Ovary (tissue), 10 donors: ENCODE measurements at places on chromosomes 6 and 20. TPM values are rescaled to one million over a fixed set of nuclear protein-coding genes. Genes with fewer than 3 reads are reported as not detected.

BRD2 gene
- 157 TPM for total RNA-seq

HSPA12B gene
- total RNA-seq = 6.5 TPM

DNA sequence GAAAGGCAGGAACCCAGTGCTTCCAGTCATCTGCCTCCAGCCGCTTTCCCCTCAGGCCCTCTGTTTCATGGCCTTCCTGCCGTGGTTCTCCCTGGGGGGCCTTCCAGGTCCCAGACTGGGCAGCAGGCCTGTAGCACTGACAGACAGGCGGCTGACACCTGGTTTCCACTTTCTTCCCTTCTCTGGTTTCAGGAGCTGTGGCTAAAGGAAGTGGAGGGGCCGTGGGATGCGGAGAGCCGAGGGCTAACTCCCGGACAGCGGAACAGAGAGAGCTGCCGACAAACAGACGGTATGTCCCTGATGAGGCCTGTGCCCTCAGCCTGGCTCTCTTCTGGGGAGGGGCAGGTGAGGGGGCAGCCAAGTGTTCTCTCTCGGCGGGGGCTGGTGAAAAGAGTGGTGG is 12.5 kb downstream of the LRRC73 start:
- DNase-seq = no peak

GRCh38 chr6:135434991-135435390 is 62.5 kb downstream of the AHI1 start:
- no peak for DNase-seq

DNA sequence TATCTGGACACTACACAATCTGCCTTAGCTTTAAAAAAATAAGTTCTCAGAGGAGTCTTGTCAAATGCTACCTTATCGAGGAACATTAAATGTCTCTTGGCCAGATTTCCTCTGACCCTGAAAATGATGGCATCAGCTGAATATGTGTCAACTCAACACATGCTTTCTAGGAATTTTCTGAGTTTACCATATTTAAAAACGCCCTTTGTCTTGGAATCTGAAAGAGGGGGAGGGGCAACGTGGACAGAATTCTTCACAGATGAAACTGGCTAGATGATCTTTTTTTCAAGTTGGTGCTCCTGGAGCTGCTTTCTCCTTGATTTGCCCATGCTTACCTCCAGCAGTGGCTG is 5.1 kb downstream of the SOX4 start:
- DNase-seq = no peak

DNA sequence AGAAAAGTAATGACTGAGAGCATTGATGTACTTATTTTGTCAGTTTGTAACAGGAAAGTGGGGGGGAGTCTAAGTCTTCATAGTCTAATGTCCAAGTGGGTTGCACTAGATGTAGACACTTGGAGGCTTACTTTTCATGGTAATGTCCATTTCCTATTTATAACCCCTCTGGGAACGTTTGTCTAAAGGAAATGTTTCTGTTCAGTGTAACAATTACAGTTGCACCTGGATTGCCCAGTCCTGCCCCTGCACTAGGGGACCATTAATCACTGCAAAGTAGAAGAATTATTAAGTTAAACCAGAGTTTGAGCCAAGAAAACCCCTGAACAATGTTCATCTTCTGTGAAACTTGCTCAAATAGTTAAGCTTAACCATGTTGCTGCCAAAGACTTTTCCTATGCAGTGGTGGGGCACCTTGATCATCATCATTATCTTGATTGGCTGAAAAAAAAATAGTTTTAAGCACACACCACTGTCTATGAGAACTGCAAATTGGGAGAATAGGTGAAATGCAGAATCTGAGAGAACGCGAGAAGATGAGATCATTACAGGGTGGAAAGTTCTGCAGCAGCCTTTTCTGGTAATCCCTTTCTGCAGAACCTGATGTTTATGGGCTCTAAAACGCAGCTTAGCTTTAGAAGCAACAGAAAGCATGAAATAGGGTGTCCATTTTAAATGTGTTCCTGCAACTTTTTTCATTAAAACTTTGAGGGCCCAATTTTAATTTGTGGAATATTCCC is 106.0 kb downstream of the ZNF217 start:
- no peak for DNase-seq

- DNase-seq = no peak
These were observed 13.9 kb downstream of the TNFAIP3 start for GRCh38 chr6:137880746-137881521.

GRCh38 chr6:16324606-16325225 is 86.3 kb downstream of the GMPR start:
- no peak for DNase-seq

GRCh38 chr6:26251354-26252076 is 113.5 kb upstream of the BTN3A2 start:
- DNase-seq = no peak

- no peak for DNase-seq
These were observed 585 bp upstream of the DSE start for GRCh38 chr6:116369964-116370759.

- no peak for DNase-seq
These were observed 69.2 kb downstream of the MTFR2 start for GRCh38 chr6:136180704-136181511.

- DNase-seq = no peak
These were observed 353.0 kb downstream of the TAF4 start for GRCh38 chr20:61712688-61713087.

GRCh38 chr6:19791267-19791666 is 45.9 kb upstream of the ID4 start:
- no peak for DNase-seq
